ENCODE measurements at places on chromosomes 1 and 21.

DNA sequence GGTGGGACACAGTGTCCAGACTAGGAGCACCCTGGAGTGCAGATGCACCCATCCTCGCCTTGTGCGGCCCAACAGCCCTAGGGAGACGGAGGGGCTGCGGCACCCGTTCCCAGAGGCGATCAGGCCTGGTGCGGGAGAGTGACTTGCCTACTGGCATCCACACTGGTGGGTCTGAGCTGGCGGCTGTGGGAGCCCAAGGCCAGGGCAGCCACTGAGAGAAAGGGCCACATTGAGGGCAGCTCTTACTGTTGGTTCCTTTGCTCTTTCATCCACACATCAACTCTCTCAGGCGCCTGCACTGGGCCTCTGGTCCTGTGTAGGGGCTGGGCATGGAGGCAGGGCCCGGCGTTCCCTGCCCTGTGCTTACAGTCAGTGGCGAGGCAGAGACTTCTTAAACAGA lies 8.6 kb downstream of the PODN start:
- DNase-seq, result no peak

DNA sequence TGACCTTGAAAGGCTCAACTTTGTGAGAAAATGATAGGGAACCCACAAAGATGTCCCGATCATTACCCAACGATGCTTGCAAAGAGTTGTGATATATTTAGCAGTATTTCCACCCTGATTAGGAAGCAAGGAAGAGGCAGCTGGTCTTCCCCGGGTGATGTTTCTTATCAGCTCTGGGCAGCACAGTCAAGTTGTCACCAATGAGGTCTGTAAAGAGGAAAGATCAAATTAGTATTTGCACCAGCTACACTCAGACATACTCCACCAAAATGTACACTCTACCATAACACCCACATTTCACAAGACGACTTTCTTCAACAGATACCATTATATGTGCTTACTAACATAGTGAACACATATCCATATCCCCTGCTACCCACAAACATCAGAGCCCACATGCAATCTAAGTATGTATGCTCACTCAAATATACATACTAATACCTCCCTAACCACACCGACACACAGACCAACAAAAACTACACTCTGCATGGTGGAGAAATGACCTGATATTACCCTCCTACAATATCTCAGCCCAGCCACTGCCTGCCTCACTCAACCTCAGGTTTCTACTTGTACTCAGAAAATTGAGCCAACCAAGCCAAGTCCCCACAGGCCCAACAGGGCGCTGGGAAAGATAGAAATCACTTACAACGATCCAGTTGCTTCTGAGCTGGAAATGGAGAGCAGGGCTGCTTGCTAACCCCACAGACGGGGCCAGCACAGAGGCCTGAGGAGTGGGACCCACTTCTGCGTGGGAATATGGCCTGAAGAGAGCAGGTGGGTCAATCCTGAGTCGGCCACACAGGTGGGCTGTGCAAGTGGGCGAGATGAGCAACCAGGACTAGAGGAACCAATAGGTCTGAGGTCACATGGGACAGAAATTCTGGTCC lies 4.6 kb upstream of the BTG2 start:
- DNase-seq, result no peak

GRCh38 chr1:177032434-177032833 lies 132.1 kb downstream of the ASTN1 start:
- DNase-seq, result no peak

- peak; percentile 4 for DNase-seq
Measured at GRCh38 chr21:32708069-32708468, 19.7 kb downstream of the SYNJ1 start.

DNA sequence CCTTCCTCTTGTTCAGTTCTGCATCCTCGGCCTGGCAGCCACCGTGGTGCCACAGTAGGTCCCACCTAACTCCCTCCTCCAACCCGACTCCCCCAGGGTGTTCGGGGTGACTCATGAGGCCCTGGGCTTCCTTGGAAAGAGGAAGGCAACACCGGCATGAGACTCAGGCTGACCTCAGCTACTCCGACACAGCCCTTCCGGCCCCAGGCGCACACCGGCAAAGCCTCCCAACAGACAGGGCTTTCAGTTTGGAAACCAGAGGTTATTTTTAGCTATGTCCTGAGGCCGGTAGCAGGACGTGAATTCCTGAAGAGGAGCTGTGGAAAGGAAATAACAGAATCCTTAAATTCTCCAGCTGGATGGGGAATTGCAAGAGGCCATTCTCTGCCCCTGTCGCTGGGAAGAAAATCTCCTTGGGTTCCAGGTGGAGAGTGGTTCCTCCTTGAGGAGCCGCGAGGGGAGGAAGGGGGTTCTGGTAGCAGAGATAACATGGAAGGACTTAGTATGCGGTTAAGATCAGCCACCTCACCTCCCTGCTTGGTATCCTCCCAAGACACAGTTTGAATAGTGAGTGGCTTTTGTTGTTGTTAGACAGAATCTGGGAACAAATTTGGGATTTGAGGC lies 24.4 kb downstream of the PLXNA2 start:
- peak; percentile 75 for DNase-seq

GRCh38 chr1:198462365-198463019 lies 78.0 kb downstream of the ATP6V1G3 start:
- no peak for DNase-seq

DNA sequence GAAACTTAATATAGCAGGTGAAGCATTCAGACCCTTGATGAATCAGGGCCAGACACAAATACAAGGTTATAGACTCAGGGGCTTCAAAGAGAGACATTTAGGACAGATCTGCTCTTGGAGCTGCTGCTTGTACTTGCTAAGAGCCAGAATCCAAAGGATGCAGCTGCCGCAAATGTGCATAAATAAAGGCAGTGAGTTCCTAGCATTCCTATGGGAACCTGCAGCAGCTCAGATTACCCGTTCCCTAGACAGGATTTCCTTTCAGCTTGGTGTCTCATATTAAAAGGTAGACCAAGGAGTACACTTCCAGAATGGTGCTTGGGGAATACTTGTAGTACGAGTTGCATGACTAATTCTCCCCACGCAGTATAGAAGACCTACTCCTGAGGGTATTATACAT lies 9.7 kb upstream of the LRRC53 start:
- DNase-seq, result peak; percentile 21

GRCh38 chr1:47388891-47389238 lies 27.2 kb upstream of the FOXE3 start:
- DNase-seq, result peak; percentile 68

DNA sequence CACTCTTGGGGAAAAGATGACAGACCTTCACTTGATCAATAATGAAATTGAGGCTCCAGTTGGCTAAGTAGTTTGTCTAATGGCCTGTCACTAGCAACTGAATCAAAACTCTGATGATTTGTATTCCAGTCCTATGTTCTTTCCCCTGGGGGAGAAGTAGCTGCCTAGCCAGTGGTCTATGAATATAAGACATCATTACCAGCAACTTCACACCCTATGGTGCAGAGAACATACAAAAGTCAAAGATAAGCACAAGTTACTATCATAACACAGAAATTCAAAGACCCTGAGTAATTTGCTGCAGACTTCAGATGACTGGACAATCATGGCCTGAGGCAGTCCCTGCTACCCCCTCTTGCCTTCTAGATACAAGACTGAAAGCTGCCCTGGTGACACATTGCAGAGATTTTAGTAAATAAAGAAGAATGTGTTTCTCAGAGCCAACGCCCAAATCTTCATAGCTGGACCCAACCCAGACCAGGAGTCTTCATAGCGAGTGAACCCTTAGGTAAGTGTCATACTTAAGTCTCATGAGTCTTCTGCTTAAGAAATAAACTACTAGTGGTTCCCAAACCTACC lies 993 bp downstream of the PDZK1 start:
- DNase-seq, result no peak
